ENCODE measurements at places on chromosomes 1 and 21.

DNA sequence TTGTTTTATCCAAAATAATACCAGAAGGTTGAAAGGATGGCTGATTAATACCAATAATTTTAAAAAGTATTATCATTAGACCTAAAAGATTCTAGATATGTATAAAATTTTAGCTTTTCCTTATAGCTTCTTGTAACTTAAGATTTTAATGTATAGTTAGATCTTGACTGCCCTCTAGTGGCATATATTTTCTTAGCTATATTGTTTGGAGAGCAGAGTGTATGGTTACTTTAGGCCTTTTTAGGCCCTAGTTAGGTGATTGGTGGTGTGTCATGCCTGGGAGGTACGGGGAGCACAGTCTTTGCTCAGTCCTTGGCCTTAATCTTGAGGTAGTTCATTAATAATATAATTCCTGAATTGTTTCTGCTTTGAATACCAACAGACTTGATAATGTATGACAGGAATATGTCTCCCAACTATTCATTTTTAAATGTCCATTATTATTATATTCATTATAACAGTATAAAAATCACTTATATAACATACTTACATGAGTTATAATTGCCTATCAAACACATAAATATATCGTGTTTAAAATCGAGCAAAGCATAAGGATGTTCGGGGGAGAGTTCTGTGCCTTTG, 328.4 kb downstream of the ZP4 start:
- peak; percentile 58 for DNase-seq

DNA sequence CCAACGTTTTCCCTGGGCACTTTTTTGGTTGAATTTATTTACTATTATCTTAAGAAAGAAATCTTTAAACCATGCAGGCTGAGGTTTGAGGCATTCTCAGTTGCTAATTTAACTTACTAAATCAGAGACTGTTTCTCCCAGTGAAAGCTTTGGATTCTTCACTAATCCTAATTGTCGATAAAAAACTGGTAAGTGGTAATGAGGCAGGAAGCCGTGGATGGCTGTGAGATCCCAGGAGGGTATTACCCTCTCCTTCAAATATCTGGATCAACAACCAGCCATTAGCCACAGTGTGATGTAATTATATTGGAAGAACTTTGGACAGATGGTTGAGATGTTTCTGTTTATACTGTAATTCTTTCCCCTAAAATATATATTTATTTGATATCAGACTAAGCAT, 485.0 kb downstream of the DISC1 start:
- no peak for DNase-seq

GRCh38 chr1:219324629-219325367, 151.1 kb downstream of the LYPLAL1 start:
- DNase-seq = no peak

DNA sequence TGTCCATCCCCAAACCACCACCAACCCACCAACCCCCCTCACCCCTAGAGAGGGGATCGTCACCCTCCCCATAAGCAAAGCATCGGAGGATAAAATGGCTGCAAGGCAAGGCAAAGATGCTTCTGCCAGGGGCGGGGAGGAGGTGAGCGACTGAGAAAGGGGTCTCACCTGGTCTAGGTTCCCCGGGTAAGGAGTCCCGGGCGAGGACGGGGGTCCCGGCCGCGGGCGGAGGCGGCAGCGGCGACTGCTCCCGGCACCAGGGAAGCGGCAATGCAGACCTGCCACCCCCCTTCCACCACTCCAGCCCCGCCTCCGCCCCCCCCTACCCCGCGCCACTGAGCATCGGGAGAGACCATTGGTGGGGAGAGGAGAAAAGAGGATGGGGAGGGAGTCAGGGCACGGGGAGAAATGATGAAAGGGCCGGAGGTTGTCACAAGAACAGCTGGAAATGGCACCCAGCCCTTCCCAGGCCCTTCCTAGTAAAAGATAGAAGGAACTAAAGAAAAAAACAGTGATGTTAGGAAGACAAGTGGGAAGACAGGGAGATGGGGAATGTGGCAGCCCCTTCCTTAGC, at the start of gene SV2A:
Gene SV2A, minus strand, starts transcription at position 274 of the 574 bp plus-strand sequence. CDS start 4,004 bp downstream, outside the sequence.
- no peak for DNase-seq

GRCh38 chr1:198922638-198923430, 284.0 kb downstream of the PTPRC start:
- no peak for DNase-seq

DNA sequence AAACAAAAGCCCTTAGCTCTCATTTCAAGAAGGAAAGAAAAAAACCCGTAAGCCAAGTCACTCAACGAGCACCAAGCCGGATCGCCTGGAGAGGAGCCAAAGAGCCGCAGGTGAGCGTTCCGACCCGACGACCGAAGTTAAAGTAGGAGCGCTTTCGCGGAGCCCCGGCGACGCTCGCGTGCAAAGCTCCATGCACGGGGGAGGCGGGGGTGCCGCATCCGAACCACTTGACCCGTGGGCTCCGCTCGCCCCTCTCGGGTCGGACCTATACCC, 382 bp downstream of the GPBP1L1 start:
- DNase-seq = peak; percentile 56

GRCh38 chr1:13730291-13730690, 30.3 kb downstream of the PRDM2 start:
- no peak for DNase-seq

DNA sequence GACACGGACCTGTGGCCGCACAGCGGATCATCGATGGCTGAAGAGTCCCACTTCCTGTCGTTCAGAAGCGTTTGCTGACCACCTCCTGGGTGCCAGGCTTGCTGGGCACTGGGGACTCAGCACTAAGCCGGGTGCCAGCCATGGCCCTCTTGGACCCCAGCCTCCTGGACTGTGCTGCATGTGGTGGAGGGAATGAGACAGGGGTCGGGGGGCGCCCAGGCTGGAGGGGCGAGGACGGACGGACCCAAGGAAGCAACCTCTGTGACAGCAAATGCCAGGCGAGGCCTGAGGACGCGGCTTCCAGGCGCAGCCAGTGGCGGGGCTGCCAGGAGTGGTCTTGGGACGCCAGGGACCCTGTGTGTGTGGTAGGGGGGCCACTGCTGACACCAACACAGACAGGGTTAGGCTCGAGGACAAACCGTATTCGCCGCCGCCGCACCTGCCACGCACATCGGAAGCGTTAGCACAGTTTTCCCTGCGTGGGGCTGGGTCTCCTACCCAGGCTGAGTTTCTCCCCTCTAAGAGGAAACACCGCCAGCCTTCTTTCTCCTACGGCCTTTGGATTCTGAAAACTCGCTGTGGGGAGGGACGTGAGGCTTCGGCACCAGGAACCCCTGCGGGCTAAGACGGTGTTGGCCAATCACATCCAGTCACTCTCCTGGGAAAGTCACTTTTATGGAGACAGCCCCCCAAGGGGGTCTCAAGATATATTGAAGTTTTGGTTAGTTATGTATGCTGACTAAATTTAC, 3.1 kb upstream of the MXRA8 start:
- DNase-seq = no peak

- no peak for DNase-seq
Observed at GRCh38 chr1:16013220-16013907, 4.5 kb downstream of the HSPB7 start.

- DNase-seq = no peak
Observed at GRCh38 chr21:46366561-46366960, 42.6 kb downstream of the PCNT start.

DNA sequence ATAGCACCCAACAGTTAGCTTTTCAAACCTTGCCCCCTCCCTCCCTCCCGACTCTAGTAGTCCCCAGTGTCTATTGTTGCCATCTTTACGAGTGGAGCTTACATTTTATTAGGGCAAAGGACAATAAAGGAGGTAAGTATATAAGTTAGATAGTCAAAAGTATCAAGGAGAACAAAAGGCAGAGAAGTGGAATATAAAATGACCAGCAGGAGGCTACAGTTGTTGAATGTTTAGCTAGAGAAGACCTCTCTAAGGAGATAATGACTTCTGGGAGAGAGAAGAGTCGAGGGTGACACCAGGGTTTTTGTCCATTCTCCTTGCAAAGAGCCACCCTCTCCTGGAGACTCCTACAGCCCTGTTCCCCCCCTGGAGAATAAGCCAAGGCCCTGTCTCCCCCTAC, 48.7 kb downstream of the SYT6 start:
- no peak for DNase-seq

GRCh38 chr1:167359295-167359694, 138.6 kb downstream of the POU2F1 start:
- DNase-seq = no peak

DNA sequence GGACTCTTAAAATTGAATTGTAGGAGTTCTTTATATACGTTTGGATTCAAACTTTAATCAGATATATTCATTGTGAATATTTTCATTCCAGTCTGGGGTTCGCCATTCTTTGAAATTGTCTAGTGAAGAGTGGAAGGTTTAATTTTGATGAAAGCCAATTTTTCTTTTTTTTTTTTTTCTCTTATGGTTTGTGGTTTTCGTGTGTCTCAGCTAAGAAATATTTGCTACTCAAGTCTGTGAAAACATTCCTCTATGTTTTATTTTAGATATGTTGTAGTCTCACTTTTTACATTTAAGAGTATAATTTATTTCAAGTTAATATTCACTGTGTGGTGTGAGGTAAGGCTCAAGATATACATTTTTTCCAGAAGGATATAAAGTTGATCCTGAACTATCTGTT, 220.5 kb downstream of the KCNT2 start:
- no peak for DNase-seq

DNA sequence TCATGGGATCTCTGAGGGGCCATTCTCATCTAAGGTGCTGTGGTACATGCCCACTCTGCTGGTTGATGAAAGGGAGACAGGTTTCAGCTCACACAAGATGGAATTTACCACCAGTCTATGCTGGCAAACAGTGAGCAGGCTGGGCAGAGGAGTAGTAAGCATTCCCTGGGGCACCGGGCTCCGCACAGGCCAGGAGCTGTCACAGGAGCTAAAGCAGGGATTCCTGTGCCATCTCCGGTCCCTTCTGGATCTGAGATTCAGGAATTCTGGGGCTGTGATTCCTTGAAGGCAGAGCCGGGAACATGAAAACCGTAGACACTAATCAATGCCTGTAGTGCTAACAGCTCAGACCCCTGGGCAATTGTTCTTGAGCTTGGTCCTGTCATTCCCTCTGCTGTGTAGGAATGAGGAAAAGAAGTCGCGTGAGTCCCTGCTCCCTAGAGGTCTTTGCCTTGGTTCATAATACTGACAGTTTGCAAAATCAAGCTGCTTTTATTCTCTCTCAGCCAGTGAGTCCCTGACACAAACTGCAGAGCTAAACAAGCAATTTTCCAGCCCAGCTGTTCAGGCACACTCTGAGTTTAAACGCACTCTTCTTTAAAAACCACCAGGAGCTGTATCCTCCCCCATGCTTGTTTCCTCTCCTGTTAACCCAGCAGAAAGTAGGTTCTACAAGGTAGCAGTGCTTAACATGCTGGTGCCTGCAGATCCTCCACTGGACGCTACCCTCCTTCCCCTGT, 52.5 kb downstream of the MDM4 start:
- DNase-seq = no peak

- no peak for DNase-seq
Observed at GRCh38 chr21:38151021-38151645, 105.7 kb upstream of the KCNJ15 start.

DNA sequence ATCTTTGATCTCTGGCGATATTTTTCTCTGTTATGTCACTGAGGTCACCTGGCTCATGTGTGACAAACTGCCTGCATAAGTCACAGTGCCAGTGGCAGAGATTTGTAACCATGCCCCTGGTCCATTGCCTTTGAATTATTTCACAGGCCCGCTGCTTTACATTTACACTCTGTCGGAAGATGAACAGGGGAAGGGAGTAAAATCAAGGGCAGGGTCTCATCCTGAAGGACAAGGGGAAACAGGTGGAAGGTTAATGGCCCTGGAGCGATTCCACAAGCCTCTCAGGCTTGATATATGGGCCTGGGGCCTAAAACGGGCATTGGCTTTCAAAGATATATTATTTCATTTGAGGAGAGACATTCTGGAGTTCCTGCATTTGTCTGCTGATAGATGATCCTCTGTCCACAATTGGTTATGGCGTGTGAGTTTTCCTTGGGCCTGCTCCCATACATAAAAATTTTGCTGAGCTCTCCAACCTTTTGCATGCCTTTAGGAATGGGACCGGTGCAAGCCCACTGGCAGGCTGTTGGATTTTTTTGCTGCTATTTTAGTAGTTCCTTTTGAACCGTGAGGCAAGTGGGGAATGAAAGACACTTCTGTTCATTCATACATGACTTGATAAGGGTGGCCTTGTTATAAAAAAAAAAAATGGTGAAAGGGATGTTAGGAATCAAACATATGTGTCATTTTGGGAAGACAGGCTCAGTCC, 51.9 kb downstream of the NR5A2 start:
- DNase-seq = no peak

GRCh38 chr1:5727191-5727590, 265.0 kb downstream of the NPHP4 start:
- DNase-seq = no peak

DNA sequence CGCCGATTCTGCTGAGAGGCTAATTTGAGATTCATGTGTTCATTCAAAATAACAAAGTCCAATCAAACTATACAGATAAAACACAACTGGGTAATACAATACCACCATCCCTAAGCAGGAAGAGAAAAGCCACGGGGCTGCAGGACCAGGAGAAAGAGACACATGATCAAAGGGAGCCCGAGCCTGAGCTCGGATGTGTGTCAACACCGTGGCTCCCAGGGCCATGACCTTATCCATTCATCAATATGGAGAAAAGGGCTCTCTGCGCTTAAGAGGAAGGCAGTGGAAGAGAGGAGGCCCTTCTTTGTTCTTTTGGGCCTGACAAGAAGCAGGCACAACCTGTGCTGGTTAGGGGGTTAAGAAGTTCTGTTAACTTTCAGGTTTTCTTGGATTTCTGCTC, 56.7 kb downstream of the HUNK start:
- DNase-seq = no peak

DNA sequence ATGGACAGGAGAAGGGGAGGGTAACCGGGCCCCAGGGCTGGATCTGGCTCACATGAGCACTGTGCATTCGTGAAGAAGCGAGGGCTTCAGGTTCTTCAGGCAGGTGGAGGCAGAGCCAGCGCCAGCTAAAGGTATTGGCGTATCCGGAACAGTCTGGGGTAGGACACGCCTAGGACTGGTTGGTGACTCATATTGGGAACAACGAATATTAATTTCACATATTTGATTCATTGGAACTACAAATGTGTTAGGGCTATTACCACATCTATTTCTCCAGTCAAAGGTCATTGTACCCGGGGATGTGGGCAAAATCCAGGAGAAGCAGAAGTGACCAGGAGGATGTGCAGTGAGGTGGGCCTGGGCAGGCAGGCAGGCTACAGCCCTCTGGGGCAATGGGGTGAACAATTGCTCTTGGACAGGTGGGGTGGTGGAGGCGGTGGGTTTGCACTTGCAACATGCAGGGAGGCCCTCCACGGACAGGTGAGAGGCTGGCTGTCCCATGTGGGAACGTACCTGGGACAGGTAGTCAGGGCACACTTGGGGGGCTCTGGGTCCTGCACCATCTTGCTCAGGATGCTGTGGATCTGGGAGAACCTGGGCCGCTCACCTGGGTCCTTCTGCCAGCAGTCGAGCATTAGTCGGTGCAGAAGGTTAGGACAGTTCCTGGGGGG, 26.7 kb downstream of the CDCA8 start:
- DNase-seq = no peak

GRCh38 chr1:155082301-155083051, 3.8 kb downstream of the EFNA3 start:
- no peak for DNase-seq

- DNase-seq = no peak
Observed at GRCh38 chr1:165632152-165632469, 1.1 kb downstream of the MGST3 start.
